ENCODE measurements at places on chromosomes 1 and 21.
A peak's percentile ranks its signal among the peaks of the same experiment; 100 is the strongest.

DNA sequence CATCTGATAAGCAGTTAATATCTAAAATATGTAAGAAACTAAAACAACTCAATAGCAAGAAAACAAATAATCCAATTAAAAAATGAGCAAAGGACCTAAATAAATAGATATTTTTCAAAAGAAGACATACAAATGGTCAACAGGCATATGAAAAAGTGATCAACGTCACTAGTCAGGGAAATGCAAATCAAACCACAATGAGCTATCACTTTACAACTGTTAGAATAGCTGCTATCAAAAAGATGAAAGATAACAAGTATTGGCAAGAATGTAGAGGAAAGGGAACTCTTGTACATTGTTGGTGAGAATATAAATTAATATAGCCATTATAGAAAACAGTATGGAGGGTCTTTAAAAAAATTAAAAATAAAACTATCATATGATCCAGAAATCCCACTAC is 40.7 kb upstream of the NEK7 start:
- DNase-seq = no peak

GRCh38 chr1:25911162-25911561 is 4.9 kb upstream of the STMN1 start:
- DNase-seq = no peak

DNA sequence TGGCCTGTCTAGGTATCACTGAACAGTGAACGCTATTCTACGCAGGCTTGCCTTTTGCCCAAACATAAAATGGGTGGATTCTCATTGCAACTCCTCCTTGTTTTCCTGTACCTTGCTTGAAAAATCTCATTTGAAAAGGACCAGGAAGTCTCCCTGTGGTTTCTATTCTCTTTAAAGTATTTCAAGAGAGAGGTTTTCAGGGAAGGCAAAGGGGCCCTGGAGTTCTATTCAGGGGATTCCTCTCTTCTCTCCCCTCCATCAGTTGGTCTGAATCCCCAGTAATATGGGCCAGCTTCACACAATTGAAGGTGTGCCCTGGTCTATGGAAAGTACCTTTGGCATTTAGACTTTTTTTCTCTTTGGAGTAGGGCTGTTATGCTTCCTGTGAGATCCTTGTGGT is 311.3 kb downstream of the RGS7 start:
- DNase-seq = no peak

DNA sequence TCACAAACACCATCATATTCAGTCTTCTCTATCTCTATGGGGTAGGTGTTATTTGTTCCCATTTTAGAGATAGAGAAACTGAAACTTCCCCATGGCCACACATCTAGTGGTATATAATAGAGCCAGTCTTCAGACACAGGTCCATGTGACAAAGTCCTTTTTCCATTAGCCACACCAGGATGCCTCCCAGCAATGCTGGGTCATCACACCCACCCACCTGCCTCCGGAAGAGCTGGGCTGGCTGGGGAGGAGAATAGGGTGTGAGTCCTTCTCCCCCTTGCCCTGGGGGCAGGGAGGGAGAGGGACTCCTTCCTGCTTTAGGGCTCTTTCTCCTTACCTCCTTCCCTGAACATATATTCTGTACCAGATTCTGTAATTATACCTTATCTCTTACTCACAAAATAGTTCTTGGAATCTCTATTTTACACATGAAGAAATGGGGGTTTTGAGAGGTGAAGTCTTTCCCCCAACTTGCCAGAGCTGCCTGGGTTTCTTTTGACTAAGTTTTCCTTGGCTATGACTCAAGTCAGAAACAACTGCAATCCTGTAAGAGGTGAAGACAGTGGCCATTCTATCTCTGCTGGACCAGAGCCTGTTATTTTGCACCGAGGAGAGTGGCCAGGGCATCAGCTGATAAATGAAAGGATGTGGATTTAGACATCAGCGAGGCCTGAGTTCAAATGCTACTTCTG is 30.0 kb downstream of the SOX13 start:
- DNase-seq = peak; percentile 23

GRCh38 chr21:27678511-27678910 is 711.6 kb upstream of the ADAMTS5 start:
- DNase-seq = no peak

- DNase-seq = no peak
Observed at GRCh38 chr1:199292896-199293295, 654.1 kb downstream of the PTPRC start.
